ENCODE measurements at places on chromosomes 13 and 19.

GRCh38 chr19:2212861-2213711 is 23.0 kb downstream of the PLEKHJ1 start:
- DNase-seq: no peak

DNA sequence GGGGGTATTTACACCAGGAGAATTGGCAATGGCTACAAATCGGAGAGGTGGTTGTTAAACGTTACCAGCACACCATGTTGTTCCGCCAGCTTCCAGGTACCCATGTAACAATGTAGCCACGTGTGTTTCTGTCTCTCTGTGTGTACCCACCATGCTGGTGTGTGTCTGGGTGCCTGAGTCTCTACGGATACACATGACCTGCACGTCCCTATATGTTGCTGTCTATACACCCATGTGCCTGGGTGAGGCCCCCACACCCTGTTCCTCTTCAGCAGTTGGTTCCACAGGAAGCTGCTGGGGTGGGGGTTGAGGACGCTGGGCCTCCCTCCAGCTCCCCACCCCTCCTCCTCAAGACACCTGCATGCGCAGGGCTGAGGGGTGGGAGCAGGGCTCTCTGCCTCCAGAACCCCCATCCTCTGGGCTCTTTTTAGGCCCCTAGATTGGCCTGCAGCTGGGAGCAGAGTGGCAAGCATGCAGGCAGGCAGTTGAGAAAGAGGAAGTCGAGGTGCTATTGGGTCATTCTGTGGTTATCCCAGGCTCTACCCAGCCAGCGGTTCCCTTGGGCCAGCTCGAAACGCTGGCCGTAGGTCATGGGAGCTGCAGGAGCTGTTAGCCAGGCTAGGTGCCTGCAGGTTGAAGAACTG is at the start of gene ARHGEF18:
Gene ARHGEF18, plus strand, starts transcription at position 351 of the 644 bp plus-strand sequence. CDS start 13,954 bp downstream, outside the sequence.
- DNase-seq: peak; percentile 88

GRCh38 chr13:113879494-113880360 is 15.9 kb upstream of the GAS6 start:
- DNase-seq: peak; percentile 75

DNA sequence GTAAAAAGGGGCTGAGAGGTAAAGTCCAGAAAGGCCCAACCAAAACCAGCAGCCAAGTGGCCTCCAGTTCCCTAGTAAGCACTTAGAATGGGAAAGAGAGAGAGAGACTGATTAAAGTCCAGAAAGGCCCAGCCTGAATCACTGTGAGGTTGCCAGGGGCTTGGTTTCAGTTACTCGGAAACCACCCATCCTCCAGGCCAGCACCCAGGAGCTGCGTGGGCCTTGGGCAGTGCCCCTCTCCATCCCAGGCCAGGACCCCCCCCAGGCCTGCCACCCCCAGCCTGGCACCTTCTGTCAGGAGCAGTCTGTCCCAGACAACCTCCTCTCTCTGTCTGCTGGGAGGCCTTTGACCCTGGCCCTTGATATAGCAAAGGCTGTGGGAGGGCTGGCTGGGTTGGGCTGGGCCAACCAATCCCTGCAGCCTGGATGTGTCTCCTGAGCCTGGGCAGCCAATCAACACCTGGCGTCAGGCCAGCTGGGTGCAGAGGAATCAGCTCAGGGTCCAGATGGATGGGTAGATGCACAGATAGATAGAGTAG is at the start of gene CYP4F2:
Gene CYP4F2, minus strand, starts transcription at position 337 of the 539 bp plus-strand sequence. CDS start 463 bp downstream, outside the sequence.
- no peak for DNase-seq

GRCh38 chr13:97318532-97318931 is 96.4 kb downstream of the MBNL2 start:
- no peak for DNase-seq

- DNase-seq: peak; percentile 85
These were observed 63.4 kb downstream of the INSR start for GRCh38 chr19:7230826-7231225.

GRCh38 chr13:39531646-39532045 is 71.3 kb downstream of the LHFPL6 start:
- DNase-seq: no peak

DNA sequence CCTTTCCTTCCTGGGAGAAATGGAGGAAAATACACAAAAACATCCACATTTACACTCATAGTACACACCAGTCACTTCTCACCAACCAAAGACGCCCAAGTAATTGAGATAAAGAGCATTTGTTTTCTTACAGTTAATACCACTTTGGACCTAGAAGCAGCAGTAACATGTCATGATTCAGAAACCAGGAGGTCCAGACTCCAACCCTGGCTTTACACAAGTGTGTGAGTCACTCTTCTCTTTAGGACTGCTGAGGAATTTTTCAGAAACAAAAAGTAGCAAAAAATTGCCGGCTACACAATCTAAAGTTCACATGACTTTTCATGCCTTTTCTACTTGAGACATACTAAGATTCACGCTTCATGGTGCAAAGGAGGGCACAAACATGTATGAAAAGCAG is 42.1 kb downstream of the TUBGCP3 start:
- no peak for DNase-seq

DNA sequence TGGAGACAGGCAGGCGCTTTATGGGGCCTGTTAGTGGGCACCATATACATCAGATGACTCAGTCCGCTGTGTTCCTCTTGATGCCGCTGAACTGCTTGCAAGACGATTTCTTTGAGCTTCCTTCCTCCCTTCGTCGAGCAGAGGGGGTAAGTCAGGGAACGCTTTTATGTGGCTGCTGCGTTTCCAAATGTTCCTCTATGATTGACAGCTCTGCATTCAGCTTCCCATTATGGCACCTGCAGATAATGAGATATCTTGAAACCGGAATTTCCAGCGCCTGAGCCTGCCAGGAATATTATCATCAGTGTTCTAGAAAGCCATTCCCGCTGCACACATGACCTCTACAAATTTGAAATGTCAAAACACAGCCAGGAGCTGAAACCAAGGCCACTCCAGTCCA is 257.0 kb downstream of the TSHZ3 start:
- no peak for DNase-seq

GRCh38 chr19:39993605-39994004 is 3.3 kb upstream of the ZNF546 start:
- no peak for DNase-seq

- DNase-seq: peak; percentile 68
These were observed 148.4 kb downstream of the KATNAL1 start for GRCh38 chr13:30158774-30159445.

GRCh38 chr19:49441210-49441959 is at the start of gene SLC17A7:
Gene SLC17A7 (minus strand): TSS chr19:49441527. CDS start chr19:49441379, 148 bp downstream.
- DNase-seq: no peak

GRCh38 chr19:18023622-18024251 is 15.8 kb downstream of the ARRDC2 start:
- DNase-seq: peak; percentile 88

GRCh38 chr13:47135800-47136503 is 239.1 kb upstream of the HTR2A start:
- DNase-seq: no peak

DNA sequence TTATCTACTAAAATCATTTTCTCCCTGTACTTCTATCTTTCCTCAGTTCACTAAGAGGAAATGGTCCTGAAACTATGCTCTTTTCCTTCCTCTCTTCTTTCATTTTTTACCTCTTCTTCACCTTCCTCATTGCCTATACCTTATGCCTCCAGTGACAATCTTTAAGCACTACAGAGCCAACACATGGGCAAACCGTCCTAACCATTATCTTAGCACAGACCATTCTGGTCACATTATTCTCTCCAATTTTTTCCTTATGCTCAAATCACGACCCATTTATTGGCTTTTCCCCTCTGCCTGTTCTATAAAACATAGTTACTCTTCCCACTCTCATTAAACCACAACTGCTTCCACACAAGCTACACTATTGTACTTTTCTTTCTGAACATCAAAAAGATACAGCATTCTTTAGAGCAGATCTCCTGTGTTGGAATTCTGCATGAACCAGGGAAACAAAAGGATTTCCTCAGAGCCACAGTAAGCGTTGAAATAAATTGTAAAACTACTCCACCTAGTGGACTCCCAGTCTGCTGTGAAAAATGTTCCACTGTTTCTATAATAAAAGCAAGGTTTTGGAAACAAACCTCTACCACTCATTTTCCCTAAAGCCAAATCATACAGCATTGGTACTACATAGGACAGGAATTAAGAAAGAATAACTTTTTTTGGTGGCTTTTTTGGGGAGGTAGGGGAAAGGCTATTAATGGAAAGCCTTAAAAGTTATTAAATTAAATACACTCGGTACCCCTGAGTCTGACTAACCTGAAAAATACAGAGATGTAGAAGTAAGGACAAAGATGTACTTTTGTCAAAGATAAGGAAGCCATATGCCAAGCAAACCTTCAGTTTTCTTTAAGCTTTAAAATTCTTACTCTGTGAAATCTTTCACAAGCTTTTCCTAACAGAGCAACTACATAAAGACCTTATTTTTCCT is 19.5 kb downstream of the NUFIP1 start:
- DNase-seq: no peak

DNA sequence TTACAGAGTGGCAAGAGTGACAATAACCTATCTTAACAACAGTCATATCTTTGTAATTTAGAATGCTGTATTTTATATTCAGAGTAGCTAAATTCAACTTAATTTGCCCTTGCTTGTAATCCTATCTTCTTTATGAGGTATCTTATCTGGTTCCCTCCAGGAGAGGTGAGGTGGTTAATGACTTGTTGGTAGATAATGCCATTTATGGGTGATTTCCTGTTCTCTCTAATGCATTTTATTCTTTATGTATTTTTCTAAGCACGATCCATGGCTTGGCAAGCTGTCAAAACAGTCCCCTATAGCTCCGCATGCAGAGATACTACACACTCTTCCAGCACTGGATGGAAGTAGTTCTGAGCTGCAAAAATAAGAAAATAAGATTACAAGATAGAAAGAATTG is 267.9 kb downstream of the LMO7 start:
- DNase-seq: no peak

GRCh38 chr13:23902975-23903905 is 5.9 kb upstream of the C1QTNF9B start:
- no peak for DNase-seq

DNA sequence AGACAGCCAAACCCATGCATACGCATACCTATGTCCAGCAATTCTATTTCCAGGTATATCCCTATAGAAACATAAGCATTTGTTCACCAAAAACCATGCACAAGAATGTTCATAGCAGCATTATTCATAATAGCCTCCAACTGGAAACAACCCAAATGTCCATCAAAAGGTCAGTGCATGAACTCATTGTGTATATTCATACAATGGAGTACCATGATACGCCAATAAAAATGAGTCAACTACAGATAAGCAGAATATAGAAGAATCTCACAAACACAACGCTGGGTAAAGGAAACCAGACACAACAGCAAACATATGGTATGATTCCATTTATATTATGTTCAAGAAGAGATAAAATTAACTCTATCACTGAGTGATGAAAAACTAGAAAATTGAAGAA is 23.8 kb downstream of the DEDD2 start:
- no peak for DNase-seq

GRCh38 chr13:25778365-25778764 is 273.5 kb downstream of the SHISA2 start:
- DNase-seq: no peak

DNA sequence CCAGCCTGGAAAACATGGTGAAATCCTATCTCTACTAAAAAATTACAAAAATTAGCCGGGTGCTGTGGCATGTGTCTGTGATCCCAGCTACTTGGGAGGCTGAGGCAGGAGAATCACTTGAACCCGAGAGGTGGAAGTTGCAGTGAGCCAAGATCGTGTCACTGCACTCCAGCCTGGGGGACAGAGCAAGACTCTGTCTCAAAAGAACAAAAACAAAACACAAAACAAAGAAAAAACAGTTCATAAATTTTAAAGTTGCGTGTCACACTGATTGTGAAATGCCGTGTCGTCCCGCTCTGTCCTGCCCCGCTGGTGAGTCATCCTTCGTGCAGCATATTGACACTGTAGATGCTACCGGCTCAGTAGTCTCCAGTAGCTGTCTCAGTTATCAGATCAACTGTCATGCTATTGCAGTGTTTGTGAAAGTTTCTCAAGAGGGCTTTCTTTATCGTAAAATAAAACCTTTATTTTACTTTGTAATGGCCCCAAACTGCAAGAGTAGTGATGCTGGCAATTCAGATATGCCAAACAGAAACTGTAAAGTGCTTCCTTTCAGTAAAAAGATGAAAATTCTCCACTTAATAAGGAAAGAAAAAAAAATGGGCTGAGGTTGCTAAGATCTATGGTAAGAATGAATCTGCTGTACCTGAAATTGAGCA is 36.4 kb upstream of the IGFL1 start:
- DNase-seq: no peak

- DNase-seq: peak; percentile 47
These were observed 5.9 kb upstream of the ATP4A start for GRCh38 chr19:35569281-35569781.

GRCh38 chr13:74920920-74921319 is 561.0 kb downstream of the TBC1D4 start:
- DNase-seq: no peak

DNA sequence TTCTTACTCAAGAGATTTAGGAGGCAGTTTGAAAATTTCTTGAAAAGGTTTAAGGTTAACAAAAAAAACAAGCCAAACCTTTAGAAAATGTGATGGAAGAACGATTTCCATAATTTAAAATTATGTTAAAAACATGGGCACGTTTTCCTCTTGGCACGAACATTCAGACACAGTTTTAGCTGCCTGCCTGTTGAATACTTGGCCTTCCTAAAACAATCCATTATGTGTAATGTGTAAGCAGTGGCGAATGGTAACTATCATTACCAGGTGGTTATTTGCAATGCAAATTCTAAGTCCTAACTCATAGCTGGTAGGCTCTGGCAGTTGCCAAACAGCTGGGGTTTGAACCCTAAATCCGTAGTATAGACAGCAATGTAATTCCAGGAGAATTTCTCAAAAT is 1425.7 kb upstream of the SLC10A2 start:
- DNase-seq: no peak

DNA sequence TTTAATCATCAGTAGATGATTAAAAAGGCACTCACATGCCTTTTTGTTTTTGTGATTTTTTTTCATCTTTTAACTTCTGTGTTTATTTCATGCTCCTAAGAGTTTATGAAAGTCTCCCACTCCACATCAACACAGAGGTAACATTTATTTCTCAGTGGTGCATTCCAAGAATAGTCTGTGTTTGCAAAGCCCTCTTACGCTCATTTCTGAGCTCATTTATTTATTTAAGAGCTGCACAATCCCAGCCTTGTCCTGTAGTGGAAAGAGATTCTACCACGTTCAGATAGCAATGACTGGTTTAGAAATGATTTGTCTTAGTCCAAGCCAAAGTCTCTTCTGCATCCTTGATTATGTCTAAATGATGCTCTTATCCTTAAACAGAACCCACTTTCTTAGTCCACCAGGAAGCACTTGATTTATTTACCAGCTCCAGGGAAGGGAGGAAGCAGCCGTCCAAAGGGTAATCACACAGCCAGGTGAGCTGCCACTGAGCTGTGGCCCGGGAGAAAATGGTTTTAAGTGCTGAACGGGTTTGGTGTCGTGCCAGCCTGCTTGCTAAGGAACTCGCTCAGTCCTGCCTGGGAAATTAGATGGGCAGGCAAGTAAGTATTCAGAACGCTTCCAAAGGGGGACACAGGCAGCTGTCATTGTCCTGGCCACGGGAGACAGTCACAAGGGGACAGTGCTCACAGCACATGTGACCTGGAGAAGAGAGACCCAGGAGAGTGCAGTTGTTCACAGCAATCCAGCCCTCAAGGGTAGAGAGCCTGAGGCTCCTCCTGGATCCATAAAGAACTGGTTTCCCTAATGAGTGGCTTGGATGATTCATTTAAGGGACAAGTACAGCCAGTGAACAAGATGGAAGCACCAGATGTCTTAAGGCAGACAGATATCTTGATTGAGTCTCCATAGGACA is 131.8 kb upstream of the WASF3 start:
- no peak for DNase-seq

Measured in cardiac septum (tissue), 1 donor.